Cortex of kidney (tissue), 1 donor: ENCODE measurements at places on chromosomes 1 and 21.

GRCh38 chr21:33733601-33734000, 91.3 kb downstream of the ITSN1 start:
- DNase-seq: no peak

DNA sequence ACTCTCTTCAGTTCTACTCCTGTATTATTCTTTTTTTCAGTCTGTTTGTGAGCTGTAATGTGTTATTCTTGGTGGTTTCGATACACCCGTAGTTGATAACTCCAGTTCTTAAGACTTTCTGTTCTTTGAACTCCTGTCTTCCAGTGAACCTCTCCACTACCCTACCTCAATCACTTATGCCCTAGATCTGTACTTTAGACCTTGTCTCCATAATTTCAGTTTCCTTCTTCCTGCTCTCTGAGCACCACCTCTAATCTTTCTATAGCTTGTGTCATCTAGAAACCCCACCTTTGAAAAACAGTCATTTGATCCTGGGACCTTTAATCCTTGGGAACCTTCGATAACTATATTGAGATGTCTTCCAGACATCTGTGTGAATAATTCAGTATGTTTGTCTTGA, 159.3 kb downstream of the PIK3R3 start:
- no peak for DNase-seq

DNA sequence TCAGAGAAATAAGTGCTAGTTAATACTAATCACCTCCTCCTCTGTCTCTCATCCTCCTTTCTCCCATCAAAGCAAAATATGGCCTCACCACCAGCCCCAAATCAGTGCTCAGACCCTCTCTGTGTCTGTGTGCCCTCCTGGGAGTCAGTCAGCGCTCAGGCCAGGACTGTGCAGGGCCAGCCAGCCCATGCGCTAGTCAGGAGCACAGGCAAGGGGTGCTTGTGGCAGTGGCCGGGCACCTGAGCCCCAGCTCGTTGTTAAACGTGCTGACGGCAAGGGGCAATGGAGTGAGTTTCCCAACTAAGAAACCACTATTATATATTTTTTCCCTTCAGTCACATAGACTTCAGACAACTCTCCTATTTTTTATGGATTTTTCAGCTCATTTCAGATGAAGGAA, 19.2 kb upstream of the PGD start:
- no peak for DNase-seq

DNA sequence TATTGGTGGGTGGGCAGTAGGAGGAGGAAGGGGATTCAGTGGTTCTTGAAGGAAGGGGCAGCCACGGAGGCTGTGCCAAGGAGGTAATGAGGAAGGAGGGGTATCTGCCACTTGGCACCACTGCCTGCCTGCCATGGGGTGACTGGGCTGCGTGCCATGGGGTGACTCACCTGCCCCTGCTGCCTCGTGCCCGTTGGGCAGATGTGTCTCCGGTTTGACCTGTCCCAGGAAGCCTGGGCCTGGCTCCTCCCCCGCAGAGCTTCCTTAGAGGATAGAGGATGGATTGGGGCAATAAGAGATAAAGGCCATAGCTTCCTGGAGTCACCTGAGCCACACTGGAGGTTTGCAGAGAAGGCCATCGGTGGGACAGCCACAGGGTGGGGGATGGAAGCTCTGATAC, 1.7 kb downstream of the PADI3 start:
- no peak for DNase-seq
